ENCODE measurements at places on chromosomes 1 and 21. TPM values are rescaled to one million over a fixed set of nuclear protein-coding genes. Genes with fewer than 3 reads are reported as not detected.

The SERTAD4 gene
- total RNA-seq: not detected

GRCh38 chr1:88302843-88303486 lies 381.1 kb upstream of the PKN2 start:
- H3K27me3 ChIP-seq: no peaks in the 10 kb centered on the region
- no peak for DNase-seq
- H3K4me3 ChIP-seq: no peak overlapping the region

The LCE1B gene
- not detected for total RNA-seq

The CCNL2 gene
- total RNA-seq: 104 TPM

The C1orf56 gene
- total RNA-seq: 1.7 TPM

GRCh38 chr1:93798291-93798690 lies 80.7 kb downstream of the DNTTIP2 start:
- H3K4me3 ChIP-seq: no peak overlapping the region
- H3K27me3 ChIP-seq: peaks cover 17% of the 10 kb centered on the region
- no peaks in the 10 kb centered on the region for H3K4me1 ChIP-seq
- no peak overlapping the region for H3K27ac ChIP-seq
- DNase-seq: no peak

DNA sequence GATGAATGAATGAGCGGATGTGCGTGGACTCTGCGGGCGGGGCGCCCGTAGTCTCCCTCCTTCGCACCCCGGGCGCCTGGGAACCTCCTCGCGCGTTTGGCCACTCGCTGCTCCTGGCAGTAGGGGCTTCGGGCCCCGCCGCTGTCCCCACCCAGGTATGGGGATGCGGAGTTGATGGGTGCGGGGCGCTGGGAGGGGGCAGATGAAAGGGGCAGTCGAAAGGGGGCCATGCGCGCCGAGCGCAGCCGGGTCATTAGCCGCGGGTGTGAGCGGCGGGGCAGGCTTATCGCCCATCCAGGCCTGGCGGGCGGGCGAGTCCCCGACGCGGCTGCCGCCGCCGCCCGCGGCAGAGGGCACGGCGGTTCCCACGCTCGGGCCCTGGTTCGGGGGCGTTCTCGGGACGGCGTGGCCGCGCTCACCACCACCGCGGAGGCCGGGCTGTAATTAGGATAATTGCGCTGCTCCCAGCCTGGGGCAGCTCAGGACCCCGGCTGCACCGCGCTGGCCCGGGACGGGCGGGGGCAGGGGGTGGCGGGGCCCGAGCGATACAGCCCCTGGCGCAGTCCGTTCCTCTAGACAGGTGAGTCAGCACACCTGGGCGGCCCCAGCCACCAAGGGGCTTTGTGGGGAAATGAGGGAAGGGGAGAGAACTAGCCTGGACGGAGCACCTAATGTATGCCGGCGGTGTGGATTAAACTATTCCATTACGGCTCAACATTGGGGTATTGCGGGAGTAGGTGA lies 22.1 kb upstream of the CITED4 start:
- H3K27ac ChIP-seq: no peak overlapping the region
- peaks cover 17% of the 10 kb centered on the region for H3K4me1 ChIP-seq
- no peak overlapping the region for H3K4me3 ChIP-seq
- peaks cover 3% of the 10 kb centered on the region for H3K36me3 ChIP-seq
- no peak for DNase-seq
- H3K27me3 ChIP-seq: peaks cover 49% of the 10 kb centered on the region

The NUDT4B gene
- 1.1 TPM for total RNA-seq

- H3K4me1 ChIP-seq: peaks cover 43% of the 10 kb centered on the region
- H3K4me3 ChIP-seq: peak overlapping the region; percentile 75
- H3K27me3 ChIP-seq: peaks cover 6% of the 10 kb centered on the region
- peaks cover 8% of the 10 kb centered on the region for H3K36me3 ChIP-seq
- DNase-seq: no peak
These were observed 1.4 kb downstream of the LDLRAP1 start for GRCh38 chr1:25544819-25545218.

Measured in activated CD4-positive, alpha-beta memory T cell treated with anti-CD3 and anti-CD28 coated beads, Interleukin-2, amount 10 ng/mL, durations not matched to agents 7 days and 5 days (primary cell).